ENCODE measurements at places on chromosomes 4 and X.

- DNase-seq, result no peak
These were observed 6.5 kb downstream of the PPP2R2C start for GRCh38 chr4:6465955-6466354.

DNA sequence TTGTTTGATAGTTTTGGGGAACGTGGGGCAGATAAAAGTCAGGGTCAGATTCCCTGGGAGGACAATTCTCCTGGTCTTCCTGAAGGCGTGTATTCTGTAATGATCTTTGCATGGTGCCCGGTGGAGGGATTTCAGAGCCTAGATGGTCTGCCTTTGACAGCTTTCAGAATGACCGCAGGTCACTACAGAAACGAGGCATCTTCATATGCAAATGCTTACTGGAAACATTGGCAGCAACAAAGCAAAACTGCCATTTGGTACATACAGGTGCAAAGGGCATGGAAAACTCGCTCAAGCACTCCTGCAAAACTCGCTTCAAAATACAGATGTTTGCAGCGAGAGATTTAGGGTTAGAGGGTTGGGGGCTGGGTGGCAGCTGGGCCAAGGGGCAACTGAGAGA, 8.8 kb downstream of the C4orf50 start:
- DNase-seq, result no peak

GRCh38 chrX:70293621-70294020, 3.7 kb downstream of the KIF4A start:
- no peak for DNase-seq

GRCh38 chrX:11376163-11376562, 83.0 kb downstream of the AMELX start:
- DNase-seq, result no peak

GRCh38 chrX:23633834-23634580, 33.3 kb upstream of the PRDX4 start:
- no peak for DNase-seq

DNA sequence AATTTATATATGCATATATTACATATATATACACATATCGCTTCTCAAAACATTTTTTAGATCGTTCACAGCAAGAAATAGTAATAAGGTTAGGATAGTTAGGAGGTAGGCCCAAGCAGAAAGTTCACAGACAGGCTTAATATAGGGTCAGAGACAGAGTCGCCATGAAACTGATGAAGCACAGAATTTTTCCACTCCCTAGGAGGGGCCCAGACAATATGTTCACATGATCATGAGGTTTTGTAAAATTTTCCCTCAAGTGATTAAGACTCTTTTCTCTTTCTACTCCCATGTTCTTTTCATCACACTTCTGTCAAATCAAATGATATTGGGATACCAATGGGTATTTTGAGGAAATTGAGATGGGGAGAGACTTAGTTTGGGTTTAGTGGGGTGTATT, 5.2 kb upstream of the ENAM start:
- no peak for DNase-seq

DNA sequence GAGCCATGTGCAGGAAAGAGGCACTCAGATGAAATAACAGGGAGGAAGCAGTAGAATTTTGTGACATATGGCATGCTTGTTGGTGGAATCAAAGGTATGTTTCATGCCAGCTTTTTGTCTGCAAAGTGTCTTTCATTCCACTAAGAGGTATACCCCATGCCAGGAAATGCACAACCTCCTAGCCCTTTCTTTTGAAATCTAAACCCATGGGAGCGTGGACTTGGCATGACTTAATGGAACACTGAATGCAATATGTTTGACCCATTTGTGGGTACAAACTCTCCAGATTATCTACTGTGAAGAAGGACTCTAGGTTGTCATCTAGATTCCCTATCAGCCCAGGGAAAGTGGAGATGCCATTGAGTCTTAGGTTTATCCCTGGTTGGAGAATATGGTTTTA, 338.3 kb upstream of the TEX13C start:
- DNase-seq, result no peak

GRCh38 chrX:1601768-1602085, 10.3 kb downstream of the AKAP17A start:
- no peak for DNase-seq

DNA sequence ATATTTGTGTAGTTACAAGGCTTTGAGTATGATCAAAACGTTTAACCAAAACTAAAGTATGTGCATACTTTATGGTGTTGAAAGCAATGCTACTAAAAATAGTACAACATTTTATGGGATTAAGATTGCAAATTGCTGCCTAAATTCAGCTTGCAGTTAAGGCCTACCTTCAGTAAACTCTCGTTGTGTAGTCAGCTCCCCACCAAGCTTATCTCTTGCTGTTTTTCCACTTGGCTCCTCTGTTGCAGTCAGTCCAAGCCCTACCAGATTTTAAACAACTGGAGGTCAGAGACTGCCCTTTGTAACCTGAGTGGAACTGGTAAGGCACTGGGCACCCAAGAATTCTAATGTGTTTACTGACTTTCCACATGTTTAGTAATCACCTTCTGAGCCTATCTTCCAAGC, 25.7 kb downstream of the AFF1 start:
- no peak for DNase-seq

DNA sequence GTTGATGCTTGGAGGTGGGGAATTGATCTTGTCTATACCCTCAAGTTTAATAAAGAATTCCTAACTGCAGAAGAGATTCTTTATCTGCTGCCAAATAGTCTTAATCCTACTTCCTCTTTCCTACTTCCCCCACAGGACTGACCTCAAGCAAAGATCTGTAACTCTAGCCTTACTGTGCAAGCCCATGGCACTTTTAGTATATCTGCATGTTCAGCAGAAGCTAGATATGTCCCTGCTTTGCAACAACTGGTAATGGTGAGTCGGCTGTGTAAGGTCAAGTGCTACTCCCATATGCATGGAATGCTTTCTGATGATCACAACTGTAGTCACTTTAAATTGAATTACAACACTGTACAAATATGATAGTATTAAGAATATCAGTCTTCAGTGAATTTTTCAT, 26.3 kb upstream of the PDS5A start:
- DNase-seq, result no peak

DNA sequence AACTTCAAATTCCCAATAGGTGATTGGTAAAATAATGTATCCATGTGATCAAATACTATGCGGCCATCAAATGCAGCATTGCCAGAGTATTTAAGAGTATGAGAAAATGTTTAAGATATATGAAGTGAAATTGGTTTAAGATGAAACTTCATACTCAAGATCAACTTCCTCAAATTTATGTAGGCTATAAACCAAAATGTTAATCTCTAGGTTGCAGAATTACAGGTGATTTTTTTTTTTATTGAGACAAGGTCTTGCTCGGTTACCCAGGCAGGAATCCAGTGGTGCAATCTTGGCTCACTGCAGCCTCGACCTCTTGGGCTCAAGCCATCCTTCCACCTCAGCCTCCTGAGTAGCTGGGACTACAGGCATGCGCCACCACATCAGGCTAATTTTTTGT, 25.3 kb downstream of the ACSL4 start:
- no peak for DNase-seq

DNA sequence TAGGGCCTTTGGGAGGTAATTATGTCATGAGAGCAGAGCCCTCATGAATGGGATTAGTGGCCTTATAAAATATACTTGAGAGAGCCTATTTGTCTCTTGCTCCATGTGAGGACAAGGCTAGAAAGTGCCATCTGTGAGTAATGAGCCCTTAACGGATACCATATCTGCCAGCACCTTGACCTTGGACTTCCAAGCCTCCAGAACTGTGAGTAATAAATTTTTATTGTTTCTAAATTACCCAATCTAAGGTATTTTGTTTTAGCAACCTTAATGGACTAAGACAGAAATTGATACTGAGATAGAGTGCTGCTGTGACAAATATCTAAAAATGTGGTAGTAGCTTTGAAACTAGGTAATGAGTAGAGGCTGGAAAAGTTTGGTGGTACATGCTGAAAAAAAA, 285.0 kb upstream of the DIPK2B start:
- no peak for DNase-seq

DNA sequence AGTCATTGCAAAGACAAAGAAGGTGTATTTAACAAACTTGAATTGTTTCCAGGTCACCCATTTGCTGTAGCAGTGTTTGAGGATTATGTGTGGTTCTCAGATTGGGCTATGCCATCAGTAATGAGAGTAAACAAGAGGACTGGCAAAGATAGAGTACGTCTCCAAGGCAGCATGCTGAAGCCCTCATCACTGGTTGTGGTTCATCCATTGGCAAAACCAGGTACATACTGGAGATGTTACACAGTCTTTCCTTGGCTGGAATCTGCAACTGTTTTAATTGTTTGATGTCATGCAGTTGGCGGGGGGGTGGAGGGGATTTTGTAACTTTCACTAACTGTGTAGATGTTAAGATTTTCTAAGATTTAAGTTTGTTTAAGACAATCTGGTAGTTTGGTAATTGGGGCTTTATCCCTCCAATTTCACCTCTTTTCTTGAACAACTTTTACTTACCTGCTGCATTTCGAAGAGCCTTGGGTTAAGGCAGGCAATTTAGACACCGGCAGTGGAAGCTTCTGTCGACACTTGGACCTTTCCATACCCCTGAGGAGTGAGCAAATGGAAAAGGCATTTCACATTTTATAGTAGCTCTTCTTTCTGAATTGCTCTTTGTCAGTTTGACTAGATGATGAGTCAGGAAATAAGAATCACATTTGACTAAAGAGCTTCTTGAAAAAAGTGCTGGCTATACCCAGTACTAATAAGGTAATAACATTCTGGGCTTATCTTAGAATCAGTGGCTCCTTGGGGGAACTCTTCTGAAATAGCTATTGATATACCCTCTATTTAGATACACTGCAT, 67.4 kb downstream of the EGF start:
- DNase-seq, result no peak

DNA sequence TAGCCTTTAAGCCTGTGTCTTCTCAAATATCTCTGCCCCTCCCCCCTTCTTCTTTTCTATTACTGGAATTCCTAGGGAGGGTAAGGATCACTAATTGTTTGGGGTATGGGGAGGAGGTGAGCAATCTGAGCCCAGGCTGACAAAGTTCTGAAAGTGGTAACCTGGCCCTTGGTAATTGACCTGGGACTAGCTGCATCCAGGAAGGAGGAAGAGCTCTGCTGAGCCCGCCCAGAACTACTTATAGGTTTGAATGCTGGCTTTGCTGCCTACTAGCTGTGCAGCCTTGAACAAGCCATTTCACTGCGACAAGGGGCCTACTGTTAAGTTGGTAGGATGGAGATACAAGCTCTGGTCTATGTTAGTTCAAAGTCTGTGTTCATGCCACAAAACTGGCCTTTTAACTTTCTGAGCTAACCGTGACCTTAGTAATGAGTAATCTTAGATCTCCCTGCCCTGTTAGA, 37.8 kb downstream of the DGKK start:
- DNase-seq, result no peak

DNA sequence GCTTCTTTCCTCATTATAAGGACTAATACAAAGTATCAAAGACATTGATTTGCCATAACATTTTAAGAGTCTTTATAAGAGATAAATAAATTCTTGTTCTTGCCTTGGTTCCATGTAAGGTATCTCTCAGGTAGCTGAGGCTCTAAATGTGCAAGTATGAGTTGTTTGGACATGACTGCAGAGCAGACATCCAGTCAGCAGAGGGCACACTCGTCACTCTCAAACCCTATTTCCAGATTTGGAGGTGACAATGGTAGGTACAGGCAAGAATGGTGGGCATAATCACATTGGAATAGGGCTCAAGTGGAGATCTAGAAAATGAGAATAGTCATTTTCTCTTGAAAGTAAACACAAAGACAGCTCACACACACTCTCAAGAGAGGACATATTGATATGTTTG, 133.3 kb upstream of the ZIC3 start:
- DNase-seq, result no peak

GRCh38 chrX:288561-288991, 7.4 kb downstream of the PLCXD1 start:
- DNase-seq, result no peak

DNA sequence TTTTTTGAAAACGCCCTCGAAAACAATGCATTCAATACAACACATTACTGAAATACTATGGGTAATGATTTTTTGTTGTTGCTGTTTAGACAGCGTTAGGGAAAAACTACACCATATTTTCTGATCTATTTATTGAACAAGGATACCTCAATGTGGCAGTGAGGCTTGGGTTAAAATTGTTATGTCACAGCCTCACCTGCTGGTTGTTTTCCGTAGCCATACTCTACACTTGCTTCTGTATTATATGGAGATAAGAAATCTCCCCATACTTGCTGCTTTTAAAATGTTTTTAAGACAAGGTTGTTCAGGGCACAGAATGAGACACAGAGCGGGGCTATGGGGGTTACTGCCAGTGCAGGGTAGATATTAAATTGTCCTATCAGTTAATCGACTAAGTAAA, 221.6 kb upstream of the FTHL17 start:
- no peak for DNase-seq

GRCh38 chr4:69881173-69881773, 21.3 kb upstream of the SULT1E1 start:
- DNase-seq, result no peak

- DNase-seq, result no peak
These were observed 212.4 kb upstream of the NDST4 start for GRCh38 chr4:115325836-115326235.

DNA sequence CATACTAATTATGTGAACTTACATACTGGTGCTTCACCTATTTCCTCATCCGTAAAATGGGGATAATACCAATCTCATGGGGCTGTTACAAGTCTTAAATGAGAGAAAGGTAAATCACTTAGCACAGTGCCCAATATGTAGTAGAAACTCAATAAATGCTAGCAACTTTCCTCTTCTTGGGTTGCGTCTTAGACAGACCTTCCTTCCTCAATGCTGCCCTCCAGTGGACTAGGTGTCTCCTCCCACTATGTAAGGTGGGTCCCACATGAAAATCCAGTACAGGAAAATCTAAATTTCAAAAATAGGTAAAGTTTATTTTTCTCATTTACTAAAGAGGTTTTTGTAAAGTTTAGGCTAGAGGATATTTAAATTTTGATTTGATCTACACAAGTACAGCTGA, 20.6 kb downstream of the ZDHHC9 start:
- no peak for DNase-seq

- no peak for DNase-seq
These were observed 203.5 kb downstream of the PRDM5 start for GRCh38 chr4:120718979-120719566.

GRCh38 chr4:94843216-94843615, 85.5 kb downstream of the BMPR1B start:
- DNase-seq, result no peak

- DNase-seq, result no peak
These were observed 271.8 kb upstream of the TENM3 start for GRCh38 chr4:181971411-181971810.

- DNase-seq, result no peak
These were observed 116.2 kb downstream of the CDS1 start for GRCh38 chr4:84699001-84699671.

GRCh38 chrX:78329486-78329885, 2.1 kb upstream of the CYSLTR1 start:
- DNase-seq, result no peak

All from activated CD4-positive, CD25-positive, alpha-beta regulatory T cell treated with anti-CD3 and anti-CD28 coated beads, Interleukin-2, amount 50 U/mL, for 16 hours (primary cell).